ENCODE measurements at places on chromosomes 11 and 22.

DNA sequence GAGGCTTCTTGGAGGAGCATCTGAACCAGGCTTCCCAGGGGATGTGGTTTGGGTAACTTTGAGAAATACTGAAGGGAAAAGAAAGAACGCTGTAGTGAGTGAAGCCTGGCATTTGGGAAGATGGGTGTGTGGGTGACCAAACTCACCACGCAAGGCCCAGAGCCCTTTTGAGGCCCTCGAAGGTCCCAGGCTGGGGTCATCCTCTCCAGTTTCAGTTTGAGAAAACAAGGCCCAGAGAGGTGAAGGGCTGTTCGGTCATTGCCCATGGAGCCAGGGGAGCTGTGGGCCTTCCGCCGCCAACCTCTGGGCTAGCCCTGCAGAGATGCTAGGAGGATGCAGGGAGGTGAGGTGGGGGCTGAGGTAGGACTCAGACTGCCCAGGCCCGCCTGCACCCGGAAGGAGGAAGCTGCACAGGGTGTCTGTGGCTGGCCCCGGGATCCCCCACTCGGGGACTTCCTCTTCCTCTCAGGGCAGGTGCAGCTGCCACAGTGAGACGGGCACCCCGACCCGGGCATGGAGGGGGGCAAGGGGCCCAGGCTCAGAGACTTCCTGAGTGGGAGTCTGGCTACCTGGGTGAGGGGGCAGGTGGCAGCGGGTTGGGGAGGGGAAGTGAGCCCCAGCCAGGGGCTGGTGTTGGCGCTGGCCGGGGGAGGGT is at the start of gene CCDC88B:
TSS of gene CCDC88B (plus strand) at position 451 of the 655 bp plus-strand sequence. CDS start at position 514, 63 bp downstream.
- peak; percentile 93 for DNase-seq

- no peak for DNase-seq
These were observed 192.5 kb upstream of the RAG2 start for GRCh38 chr11:36790526-36790925.

DNA sequence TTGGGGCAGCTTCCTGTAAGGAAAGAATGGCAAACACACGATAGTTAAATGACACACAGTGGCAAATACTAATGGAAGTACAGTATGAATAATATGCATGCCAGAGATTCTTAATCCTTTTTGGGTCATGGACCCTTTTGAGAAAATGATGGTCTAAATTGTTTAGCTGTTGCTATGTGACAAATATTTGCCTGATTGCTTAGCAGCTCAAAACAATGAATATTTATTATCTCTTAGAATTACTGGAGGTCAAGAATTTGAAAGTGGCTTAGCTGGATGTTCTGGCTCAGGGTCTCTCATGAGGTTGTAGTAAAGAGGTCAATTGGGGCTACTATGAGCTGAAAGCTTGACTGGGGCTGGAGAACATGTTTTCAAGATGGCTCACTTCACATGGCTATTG is 69.7 kb downstream of the FANCF start:
- no peak for DNase-seq

DNA sequence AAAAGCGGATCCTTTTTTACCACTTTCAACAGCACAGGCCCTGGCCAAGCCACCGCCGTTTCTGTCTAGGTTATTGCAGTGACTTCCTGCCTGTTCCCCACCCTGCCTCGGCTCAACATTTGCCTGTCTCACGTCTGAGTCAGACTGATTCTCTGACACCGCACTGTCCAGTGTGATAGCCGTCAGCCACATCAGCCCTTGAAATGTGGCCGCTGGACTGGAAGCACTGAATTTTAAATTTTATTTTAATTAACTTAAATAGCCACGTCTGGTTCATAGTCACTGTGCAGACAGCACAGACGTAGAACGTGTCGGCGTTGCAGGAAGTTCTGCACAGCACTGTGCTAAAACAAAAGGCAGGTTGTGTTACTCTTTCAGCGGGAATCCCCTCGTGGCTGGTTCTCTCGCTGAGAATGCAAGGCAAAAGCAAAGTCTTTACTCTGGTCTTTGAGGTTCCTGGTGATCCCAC is 56.3 kb upstream of the ADSL start:
- peak; percentile 76 for DNase-seq

DNA sequence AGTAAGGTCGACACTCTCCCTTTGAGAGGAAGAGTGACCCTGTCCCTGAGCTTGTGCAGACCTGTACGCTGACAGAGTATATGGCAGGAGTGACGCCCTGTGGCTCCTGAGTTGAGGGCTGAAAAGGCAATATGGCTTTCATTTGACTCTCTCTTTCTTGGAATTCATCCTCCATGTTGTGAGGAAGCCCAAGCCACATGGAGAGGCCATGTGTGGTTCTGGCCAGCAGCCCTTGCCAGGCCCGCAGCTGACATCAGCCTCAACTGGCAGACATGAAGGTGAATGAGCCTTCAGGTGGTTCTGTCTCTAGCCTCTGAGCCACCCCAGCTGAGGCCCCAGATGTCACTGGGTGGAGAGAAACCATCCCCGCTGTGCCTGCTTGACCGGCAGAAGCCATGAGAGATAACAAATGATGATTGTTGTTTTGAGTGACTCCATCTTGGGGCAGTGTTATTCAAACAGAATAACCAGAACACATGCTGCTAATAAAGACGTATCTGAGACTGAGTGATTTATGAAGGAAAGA is 31.9 kb downstream of the SMIM38 start:
- no peak for DNase-seq

GRCh38 chr11:565921-566509 is 5.2 kb downstream of the RASSF7 start:
- no peak for DNase-seq

GRCh38 chr11:18013790-18014507 is 1.1 kb upstream of the SERGEF start:
- peak; percentile 13 for DNase-seq

- DNase-seq, result peak; percentile 38
These were observed 33.4 kb downstream of the FDX1 start for GRCh38 chr11:110463153-110463552.

Measured in CD4-positive, alpha-beta T cell treated with Interleukin-4 for 1 hour (primary cell).